ACHN (cell line): ENCODE measurements at places on chromosomes 16 and 17.
A peak's percentile ranks its signal among the peaks of the same experiment; 100 is the strongest.

DNA sequence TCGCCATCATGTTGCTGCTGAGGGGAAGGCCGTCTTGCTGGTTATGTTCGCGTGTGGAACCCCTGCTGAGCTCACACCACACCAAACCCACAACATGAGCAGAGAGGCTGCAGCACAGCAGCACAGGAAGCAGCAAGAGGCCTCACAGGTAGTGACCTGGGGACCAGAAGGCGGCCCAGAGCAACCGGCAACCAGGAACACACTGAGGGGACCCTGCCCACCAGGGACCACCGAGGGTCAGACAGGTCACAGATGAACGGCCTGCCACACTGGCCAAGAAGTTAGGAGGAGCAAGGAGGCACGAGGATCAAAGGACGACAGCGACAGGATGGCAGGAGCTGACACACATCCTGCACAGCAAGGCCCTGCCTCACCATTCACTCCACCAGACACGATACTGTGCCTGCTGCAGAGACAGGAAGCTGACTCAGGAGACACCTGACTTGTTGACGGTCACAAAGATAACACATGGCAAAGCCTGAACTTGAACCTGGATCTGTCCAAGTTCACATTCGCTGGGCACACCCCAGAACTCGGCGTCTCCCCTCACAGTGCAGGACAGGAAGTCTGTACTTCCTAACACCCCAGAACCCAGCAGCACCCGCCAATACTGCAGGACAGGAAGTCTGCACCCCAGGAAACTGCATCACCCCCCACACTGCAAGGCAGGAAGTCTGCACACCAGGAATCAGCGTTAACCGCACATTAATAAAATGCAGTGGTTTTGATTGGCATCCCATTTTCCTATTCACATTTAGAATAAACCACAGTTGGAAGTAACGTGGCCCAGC, 98.5 kb downstream of the ZNF778 start:
- peak; percentile 89 for DNase-seq

GRCh38 chr17:75776386-75777295, 8.0 kb upstream of the UNK start:
- DNase-seq, result peak; percentile 21

DNA sequence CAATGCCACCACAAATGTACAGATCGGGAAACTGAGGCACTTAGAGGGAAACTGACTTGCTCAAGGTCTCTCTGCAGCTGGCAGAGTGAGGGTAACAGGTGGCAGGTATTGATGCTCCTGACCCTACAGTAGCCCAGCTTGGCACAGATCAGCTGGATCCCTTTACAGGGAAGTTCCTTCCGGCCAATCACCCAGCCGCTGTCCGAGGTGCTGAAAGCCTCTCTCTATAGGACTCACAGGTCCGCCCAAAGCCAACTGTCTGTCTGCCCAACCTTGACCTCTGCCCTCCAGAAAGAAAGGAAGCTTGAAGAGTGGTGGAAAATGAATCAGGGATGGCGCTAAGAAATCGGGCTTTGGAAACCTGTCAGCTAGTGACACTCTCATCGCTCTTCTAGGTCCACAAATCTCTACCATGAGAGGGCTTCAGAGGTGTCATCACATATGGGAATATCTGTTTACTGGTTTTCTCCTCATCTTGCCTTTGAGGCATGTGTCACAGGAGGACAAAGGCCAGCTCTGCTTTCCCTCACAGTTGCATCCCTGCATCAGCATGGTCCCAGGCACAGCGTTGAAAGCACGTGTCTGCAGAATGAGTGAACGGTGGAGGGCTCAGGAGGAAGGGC, 246.2 kb downstream of the KATNIP start:
- DNase-seq, result peak; percentile 72

DNA sequence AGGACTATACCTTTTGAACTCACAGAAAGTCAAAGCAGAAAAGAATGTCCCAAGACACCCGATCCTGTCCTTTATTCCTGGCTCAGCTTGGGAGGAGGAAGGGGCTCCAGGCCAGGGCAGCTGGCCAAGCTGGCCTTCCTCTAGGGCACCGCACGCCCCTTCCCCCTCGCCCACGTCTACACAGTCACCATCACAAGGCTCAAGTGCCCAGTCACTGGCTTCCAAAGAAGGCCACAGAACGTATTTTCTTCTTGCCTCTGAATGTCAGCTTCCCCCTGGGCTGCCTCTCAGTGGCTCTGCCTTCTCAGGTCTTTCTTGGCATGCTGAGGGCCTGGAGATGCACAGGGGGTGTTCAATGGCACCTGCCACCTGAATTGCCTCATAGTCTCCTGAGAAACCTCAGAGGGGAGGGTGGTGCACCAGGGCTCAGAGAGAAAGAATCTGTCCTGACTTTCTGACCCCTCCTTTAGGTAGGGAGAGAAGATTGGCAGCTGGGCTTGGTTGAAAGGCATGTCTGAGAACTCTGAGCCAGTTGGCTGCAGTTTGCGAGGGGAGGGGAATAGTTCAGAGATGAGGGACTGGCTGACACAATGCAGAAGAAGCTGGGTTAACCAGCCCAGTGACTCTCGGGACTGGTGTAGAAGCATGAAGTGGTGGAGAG, 2.1 kb downstream of the DHRS11 start:
- no peak for DNase-seq

GRCh38 chr17:49993423-49994060, 1.5 kb downstream of the DLX3 start:
- no peak for DNase-seq

DNA sequence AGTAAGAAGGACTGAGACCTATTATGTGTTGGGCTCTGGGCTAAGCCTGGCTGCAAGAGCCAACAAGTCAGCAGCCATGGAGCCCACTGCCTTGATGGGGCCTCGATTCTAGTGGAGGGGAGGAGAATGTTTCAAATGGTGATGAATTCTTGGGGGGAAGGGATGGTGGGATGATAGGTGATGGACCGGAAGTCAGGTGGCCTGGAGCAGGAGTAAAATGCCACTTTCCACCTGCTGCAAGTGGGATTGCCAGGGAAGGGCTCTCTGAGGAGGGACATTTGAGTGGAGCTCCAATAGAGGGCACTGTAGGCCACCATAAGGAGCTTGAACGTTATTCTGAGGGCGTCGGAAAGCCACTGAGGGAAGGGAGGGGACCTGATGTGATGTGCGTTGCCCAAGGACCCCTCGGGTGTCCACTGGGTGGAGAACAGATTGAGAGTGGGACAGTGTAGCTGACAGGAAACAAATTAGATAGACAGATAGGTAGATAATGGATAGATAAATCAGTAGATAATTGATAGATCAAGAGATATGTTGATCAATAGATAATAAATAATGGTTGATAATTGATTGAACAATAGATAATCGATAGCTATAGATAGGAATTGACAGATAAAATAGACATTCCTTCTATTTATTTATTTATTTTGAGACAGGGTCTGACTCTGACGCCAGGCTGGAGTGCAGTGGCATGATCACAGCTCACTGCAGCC, 18.2 kb upstream of the NXPH3 start:
- DNase-seq, result peak; percentile 70

- DNase-seq, result no peak
Measured at GRCh38 chr17:60247836-60248461, 98.2 kb downstream of the CA4 start.

GRCh38 chr17:58388302-58389190, 28.8 kb downstream of the RNF43 start:
- no peak for DNase-seq

DNA sequence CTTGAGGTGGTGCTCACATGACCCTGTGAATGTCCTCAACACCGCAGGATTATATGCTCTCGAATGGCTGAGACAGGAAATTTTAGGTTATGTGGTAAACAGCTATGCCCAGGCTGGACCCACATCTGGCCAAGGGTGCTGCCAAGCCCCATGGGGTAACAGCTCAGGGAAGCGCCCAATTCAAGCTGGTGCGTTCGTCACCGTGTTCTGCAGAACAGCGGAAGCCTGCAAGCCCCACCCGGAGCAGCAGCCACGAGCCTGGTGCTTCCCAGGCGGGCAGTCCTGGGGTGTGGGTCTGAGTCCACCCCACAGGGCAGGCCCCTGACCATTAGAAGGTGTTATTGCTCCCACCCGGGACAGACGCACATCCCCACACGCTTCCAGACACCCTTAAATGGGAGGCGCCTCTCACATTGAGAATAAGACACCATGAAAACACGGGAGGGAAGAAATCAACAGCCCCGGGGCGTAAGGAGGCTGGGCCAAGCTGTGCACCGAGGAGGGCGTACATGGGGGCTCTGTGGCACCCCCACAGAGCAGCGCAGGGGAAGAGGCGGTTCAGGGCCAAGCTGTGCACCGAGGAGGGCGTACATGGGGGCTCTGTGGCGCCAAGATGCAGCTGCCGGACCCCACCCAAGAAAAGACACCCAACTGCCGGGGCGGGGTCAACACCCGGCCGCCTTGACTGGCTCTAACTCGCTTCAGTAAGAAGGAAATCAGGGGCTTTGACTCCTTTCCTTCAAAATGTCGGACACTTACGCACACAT, 2.9 kb upstream of the CYBA start:
- DNase-seq, result no peak

- DNase-seq, result no peak
Measured at GRCh38 chr16:976389-976931, 5.1 kb upstream of the SOX8 start.

GRCh38 chr16:12728469-12728868, 75.2 kb downstream of the CPPED1 start:
- DNase-seq, result no peak

GRCh38 chr17:37710344-37710886, 34.4 kb downstream of the HNF1B start:
- peak; percentile 51 for DNase-seq

GRCh38 chr17:74816905-74817620, 40.9 kb upstream of the NAT9 start:
- no peak for DNase-seq

GRCh38 chr16:3022684-3023414, 893 bp downstream of the HCFC1R1 start:
- DNase-seq, result no peak

GRCh38 chr16:84925092-84925772, 86.1 kb downstream of the ZDHHC7 start:
- DNase-seq, result peak; percentile 37

DNA sequence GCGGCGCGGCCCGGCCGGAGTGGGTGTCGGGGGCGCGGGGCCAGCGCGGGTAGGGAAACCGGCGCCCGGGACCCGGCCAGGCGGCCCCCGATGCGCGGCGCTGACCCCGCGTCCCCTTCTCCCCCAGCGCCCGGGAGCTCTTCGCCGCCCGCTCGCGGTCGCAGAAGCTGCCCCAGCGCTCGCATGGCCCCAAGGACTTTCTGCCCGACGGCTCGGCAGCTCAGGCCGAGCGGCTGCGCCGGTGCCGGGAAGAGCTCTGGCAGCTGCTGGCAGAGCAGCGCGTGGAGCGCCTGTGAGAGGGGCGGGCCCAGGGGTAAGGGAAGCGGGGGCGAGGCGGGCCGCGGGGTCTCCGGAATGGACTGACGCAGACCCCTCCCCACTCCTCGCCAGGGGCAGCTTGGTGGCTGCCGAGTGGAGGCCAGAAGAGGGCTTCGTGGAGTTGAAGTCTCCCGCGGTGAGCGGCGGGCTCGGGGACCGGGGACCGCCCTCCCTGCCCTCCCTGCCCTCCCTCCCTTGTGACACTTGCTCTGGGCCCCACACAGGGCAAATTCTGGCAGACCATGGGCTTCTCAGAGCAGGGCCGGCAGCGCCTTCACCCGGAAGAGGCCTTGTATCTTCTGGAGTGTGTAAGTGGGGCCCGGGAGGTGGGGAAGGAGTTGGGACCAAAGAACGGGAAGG, 430 bp downstream of the TSEN54 start:
- peak; percentile 30 for DNase-seq

- DNase-seq, result no peak
Measured at GRCh38 chr17:6464446-6465041, 20.3 kb downstream of the PIMREG start.

- DNase-seq, result peak; percentile 51
Measured at GRCh38 chr16:10668322-10669045, 26.2 kb downstream of the TEKT5 start.

DNA sequence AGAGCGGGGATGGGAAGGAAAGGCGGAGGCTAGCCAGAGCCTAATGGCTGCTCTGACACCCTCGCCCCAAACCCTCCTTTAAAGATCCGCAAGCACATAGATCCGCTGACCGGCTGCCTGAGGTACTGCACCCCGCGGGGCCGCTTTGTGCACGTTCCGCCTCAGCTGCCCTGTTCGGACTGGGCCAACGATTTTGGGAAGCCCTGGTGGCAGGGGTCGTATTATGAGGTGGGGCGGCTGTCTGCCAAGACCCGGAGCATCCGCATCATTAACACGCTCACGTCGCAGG, 663 bp downstream of the CYB5D1 start:
- DNase-seq, result peak; percentile 77

DNA sequence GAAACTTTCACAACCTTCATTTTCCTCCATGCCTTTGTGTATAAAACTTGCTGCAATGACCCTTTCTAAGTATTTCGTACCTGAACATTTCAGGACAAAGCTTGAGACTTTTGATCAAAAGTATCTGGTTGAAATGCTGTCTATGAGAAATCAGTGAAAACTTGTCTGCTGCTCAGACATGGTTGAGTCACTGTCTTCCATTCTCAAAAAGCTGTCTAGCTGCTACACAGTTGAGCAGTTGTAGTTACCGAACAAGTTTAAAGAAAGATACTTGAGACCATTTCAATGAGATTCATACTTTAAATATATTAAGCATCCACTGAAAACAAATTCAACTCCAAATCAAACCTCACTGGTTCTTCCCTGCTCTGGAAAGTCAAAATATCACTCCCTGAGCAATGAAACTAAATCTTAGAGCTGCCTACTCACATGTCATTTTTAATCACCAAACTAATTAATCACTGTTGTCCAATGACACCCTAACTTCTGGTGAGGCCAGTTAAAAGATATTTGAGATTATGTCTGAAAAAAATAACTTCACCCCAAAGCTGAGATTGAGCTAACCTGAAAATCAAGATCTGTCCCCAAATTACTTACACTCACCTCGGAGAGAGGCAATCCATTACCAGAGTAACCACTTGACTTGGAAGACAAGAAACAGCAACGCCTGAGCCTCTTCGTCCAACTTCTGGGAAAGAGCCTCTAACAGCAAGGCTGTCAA, 488 bp downstream of the TMEM100 start:
- no peak for DNase-seq

DNA sequence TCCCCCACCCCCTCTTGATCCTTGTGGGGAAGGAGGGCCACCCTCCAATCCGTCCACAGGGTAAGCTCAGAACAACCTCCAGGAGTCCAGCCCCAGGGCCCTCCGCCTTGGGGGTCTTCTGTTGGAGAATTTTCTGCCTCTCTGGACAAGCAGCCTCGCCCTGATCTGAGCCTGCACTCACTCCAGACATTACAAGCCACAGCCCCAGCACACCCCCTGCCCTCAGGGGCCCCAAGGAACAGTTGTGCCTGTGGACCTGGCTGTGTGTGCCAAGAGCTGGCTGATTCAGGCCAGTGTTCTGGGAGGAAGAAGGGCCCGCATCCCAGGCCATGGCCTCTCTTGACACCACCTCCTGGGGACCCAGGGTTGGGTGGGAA, 477 bp upstream of the ARHGAP27 start:
- no peak for DNase-seq

DNA sequence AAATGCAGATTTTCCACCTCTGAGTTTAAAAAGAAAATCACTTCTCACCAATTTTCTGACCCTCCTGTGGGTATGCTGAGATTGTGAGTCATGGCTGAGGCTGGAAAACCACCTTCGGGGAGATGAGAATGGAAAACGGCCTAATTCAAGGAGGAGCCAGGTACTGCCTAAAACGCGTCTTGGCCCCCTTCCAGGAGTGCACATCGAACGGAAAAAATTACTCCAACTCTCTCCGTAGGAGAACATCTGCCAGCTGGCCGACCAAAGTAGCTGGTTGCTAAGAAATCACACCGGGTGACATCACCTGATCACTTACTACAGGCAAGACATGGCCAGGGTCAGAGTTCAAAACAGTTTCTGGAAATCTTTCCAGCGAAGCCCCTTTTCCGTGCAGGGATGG, 107.6 kb downstream of the ZNF423 start:
- DNase-seq, result no peak
